ENCODE measurements at places on chromosomes 1 and 21. TPM values are rescaled to one million over a fixed set of nuclear protein-coding genes. Genes with fewer than 3 reads are reported as not detected.

The CLCNKA gene
- not detected for total RNA-seq

- H3K4me3 ChIP-seq: no peak overlapping the region
- H3K27ac ChIP-seq: no peak overlapping the region
- DNase-seq: no peak
- no peaks in the 10 kb centered on the region for H3K4me1 ChIP-seq
- H3K36me3 ChIP-seq: no peaks in the 10 kb centered on the region
- H3K27me3 ChIP-seq: no peaks in the 10 kb centered on the region
Observed at GRCh38 chr1:170885551-170885950, 49.8 kb upstream of the MROH9 start.

GRCh38 chr21:30818837-30819610 is 6.0 kb upstream of the KRTAP8-1 start:
- no peaks in the 10 kb centered on the region for H3K27me3 ChIP-seq
- no peaks in the 10 kb centered on the region for H3K4me1 ChIP-seq
- H3K27ac ChIP-seq: no peak overlapping the region
- no peaks in the 10 kb centered on the region for H3K36me3 ChIP-seq
- no peak for DNase-seq

The NECAP2 gene
- 40.7 TPM for total RNA-seq

The HSD11B1 gene
- 2.4 TPM for total RNA-seq

The MYOG gene
- total RNA-seq: not detected

The SPATA46 gene
- not detected for total RNA-seq

All from uterus (tissue), 4 donors.